Astrocyte of the spinal cord (primary cell): ENCODE measurements at places on chromosomes 6 and 20.

DNA sequence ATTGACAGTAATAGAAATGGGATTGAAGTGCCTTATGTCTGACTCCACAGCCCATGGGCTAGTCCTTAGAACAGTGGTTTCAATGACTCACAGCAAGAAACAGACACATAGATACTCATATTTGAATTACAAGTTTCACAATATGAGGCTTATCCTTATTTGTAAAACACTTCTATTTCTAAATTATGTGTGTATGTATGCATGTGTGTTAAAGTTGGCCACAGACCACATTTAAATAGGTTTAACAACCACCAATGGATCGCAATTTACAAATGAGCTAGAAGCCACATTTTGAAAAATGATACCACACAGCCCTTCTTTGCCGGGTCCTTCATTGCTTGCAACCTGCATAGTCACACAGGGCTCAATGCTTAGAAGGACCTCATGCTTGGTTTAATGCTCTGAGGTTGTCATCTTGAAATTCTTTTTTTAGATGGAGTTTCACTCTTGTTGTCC lies 157.8 kb upstream of the PREP start:
- DNase-seq, result peak; percentile 28

- peak; percentile 62 for DNase-seq
These were observed 260.2 kb downstream of the BCKDHB start for GRCh38 chr6:80366714-80367113.

- DNase-seq, result no peak
These were observed 31.8 kb upstream of the EMILIN3 start for GRCh38 chr20:41398408-41398807.

DNA sequence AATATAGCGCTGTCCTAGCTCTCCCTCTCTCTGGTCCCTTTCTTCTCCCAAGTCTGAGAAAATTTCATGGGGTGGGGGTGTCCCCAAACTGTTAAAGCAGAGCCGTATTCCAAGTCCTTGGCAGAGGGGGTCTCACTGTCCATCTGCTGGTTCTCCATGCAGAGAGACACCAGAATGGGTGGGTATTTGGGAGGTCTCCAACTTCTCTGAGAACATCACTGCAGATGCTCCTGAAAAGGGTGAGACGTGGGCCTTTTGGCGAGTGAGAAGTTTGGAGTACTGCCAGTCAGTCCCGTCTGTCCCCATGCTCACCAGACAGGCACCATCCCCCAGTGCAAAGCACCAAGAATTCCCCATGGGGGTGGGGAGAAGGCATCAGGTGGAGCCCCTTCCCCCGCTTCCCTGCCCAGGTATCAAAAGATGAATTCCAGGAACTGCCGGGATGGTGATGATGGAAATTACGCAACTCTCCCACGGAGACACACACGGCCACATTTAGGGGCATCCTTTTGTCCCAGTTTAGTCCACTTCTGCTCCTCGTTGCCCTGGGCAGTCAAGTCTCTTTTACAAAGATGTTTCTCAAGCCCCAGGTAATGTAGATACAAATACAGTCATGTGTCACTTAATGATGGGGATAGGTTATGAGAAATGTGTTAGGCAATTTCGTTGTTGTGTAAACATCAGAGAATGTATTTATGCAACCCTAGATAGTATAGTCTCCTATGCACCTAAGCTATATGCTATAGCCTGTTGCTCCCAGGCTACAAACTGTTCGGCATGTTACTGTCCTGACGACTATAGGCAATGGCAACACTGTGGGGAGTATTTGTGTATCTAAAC lies 73.4 kb upstream of the SRSF6 start:
- no peak for DNase-seq

DNA sequence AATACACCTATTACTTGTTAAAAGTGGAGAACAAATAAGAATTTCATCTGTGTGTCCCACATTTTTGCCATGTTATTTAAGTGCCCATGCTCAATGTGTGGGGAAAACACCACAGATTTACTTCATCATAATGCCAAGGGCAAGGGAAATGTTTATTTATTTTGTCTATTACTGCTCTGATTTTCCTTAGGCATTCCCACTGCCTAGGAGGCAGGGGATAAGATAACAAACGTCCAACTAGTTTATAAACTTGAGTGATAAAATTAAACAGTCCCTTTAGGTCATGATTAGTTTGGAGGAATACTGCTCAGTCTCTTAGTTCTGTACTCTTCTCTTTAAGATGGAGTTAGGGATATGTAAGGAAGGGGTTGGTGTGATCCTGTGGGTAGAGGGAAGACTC lies 598.4 kb upstream of the MARCKS start:
- no peak for DNase-seq

DNA sequence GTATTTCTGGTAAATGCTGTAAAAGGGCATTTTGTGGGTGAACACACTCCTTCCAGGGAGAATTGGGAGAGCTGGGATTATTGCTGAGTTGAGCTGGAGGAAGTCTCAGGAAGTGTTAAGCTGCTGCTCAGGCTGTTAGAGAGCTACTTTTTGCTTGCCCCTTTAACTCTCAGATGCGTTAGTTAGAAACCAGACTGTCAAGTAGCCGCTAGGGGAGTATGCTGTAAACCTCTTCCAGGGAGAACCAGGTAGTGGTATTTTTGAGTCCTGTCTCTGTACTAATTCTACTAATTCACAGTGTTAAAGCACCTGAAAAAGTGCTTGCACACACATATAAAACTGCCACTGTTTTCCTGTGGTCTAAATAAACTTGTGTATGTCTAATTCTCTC lies 6.6 kb upstream of the GFRAL start:
- no peak for DNase-seq

GRCh38 chr20:48350313-48350988 lies 477.3 kb downstream of the PREX1 start:
- no peak for DNase-seq

GRCh38 chr6:105137388-105137787 lies 42.4 kb downstream of the POPDC3 start:
- peak; percentile 18 for DNase-seq

GRCh38 chr20:51531141-51531710 lies 11.3 kb downstream of the NFATC2 start:
- DNase-seq, result peak; percentile 57

- no peak for DNase-seq
These were observed 28.8 kb downstream of the POM121L2 start for GRCh38 chr6:27283279-27283678.

DNA sequence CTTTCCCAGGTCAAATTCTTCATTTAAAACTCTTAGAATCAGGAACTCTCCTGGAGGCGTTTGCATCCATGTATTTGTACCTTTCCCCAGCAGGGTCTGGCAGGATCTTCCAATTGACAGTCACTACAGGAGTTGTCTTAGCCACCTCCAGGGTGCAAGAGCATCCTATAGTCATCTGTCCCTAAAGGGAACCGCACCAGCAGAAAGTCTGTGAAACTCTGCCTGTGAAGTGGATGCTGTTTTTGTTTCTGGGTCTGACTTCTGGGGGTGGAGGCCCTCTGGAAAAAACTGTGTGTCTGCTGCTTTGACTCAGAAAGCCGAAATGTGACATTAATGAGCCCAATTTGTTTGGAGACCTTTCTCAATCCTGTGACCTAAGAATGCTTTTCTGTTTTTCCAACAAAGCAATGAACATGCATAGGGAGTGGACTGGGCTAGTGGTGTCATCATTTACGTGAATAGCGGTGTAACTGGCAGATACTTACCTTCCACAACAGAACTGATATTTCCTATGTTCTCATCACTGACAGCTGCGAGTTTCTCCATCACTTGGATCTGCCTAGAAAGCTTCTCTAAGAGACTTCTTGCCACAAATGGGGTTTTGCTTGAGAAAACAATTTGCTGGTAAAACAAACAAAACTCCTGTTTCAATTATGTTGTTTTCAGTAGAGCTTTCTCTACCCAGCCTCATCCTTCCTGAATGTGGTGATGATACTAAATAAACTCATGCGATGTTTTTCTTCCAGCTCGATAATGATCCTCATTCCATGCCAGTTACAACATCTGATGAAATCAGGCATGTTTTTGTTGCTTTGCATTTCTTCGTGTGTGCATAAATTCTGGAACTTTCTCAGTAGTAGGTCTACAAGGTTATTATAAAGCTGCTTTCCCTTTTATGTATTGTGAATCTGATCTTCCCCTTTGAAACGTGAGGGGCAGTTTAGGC lies 33.3 kb upstream of the ARMH2 start:
- peak; percentile 39 for DNase-seq

- peak; percentile 95 for DNase-seq
These were observed 8.4 kb downstream of the GMDS start for GRCh38 chr6:2237001-2237400.

DNA sequence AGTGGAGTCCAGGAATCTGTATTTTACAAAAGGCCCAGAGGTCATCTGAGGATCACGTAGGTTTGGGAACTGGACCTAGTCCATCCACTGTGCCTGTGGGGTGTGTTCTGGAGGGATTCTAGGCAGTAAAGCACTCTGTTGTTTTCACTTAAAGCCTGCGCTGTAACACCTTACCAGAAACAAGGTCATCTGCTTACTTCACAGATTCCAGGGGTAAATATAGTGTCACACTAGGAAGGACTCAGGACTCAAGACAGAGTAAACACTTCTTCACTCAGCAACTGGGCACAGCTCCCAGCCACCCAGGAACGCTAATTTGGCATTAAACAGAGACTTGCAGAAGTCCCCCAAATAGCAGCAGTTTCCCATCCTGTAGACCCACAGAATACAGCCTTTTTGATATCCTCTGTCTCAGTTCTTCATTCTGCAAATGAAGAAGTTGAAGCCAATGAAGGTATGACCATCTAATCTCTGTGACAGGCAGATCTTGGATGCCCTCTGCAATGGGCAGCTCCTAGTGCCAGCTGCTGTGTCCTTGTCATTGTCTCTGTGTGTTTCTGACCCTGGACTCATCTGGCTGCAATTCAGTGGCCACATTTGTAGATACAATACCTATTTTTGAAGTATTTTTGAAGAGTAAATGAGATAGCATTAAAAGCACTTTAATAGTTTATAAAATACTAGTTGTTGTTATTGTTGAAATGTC lies 129.1 kb downstream of the SLC24A3 start:
- no peak for DNase-seq

DNA sequence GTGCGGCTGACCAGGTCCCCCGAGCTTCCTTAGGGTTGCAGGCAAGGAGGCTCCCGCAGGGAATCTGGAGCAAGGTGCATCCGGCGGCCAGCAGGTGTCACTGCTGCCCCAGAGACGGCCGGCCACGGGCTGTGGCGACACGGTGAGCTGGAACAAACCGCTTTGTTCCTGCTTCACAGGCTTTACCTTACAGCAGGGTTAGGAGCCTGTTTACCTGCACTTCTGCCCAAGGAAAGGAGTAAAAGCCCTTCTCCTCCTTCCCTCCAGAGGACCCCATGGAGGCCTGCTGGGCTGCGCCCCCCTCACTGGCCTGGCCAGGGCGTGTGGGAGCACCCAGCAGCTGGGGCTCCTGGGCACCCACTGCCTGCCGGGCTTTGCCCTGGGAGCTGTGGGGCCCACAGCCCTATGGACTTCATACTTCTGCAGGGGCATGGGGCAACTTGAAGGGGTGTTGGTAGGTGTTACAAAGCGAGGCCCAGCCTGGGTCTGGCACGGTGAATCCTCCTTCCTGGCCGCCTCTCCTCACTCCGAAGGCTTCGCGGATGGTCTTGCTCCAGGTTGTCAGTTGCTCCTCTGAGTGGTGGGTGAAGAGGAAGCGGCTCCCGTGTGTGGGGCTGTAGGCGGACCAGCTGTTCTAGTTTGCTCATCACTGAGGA lies 88.4 kb downstream of the CDC5L start:
- DNase-seq, result peak; percentile 82

DNA sequence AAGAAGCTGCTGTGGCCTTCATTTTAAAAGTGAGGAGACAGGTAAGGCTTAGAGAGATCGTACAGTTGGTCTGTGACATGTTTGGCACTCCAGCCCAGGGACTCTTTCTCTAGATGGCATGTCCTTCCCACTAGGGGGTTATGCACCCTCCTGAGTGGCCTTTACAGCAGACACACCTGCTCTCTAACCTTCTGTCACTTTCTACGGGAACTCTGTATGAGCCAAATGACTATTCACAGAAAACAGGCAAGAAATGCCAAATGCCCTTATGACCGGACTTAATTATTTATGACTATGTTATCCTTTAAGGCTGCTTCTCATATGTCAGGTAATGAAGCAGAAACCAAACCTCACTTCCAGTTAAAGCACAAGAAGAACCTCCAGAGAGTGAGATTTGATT lies 91.2 kb downstream of the MAP3K5 start:
- no peak for DNase-seq

- no peak for DNase-seq
These were observed 29.4 kb downstream of the NCOA5 start for GRCh38 chr20:46060301-46060881.

GRCh38 chr6:4021854-4022695 lies 56.9 kb downstream of the FAM217A start:
- DNase-seq, result peak; percentile 31

- DNase-seq, result no peak
These were observed 76.7 kb downstream of the PRSS35 start for GRCh38 chr6:83589076-83589475.

- no peak for DNase-seq
These were observed 10.9 kb upstream of the MRS2 start for GRCh38 chr6:24391756-24392405.

GRCh38 chr20:34143951-34144350 lies 31.9 kb upstream of the EIF2S2 start:
- no peak for DNase-seq

DNA sequence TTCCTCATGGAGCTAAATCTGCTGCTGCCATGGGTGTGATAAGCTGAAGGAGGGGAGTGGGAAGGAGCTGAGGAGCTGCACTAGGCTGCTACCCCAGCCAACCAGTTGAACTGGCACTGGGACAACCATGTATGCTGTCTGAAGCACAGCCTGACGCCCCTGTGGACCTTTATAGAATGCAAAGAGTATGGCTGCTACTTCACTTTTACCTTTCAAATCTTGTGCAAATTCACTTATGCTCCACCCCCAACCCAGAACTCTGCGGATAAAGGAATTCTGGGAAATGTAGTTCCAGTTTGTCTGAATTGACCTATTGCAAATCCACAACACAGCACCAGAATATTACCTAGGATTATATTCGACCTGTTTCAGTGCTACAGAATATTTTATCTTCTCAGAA lies 217.4 kb upstream of the SLC35B3 start:
- no peak for DNase-seq

GRCh38 chr6:128463942-128464341 lies 56.5 kb downstream of the PTPRK start:
- DNase-seq, result peak; percentile 8

DNA sequence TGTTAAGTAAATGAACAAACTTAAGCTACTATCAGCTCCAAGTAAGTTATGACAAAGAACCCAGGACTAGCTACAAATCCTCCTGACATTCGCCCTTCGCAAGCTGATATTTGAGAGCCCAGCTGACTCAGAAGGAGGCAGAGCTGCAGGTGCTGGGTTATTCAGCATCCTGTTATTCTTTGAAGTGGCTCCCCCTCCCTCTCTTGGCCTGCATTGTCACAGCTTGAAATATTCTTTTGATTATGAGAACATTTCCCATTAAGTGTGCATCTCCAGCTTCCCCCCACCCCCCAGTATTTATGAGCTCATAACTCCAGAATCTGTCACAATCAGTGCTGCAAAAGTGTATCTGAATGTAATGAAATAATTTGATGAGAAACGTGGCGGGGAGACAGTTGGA lies 78.8 kb upstream of the RALY start:
- DNase-seq, result peak; percentile 92
